ENCODE measurements at places on chromosomes 3 and 15. TPM values are rescaled to one million over a fixed set of nuclear protein-coding genes. Genes with fewer than 3 reads are reported as not detected.

Gene CX3CR1
- 0.88 TPM for total RNA-seq

Gene AADACL2
- total RNA-seq = not detected

Gene GASK1A
- total RNA-seq = not detected

Gene IMPG2
- 0.14 TPM for total RNA-seq

Gene CCDC13
- not detected for total RNA-seq

Gene TUBGCP4
- 33.4 TPM for total RNA-seq

All from activated CD8-positive, alpha-beta T cell treated with anti-CD3 and anti-CD28 coated beads for 36 hours (primary cell).